Stomach (tissue), 19 donors: ENCODE measurements at places on chromosomes 3 and 15.
A peak's percentile ranks its signal among the peaks of the same experiment; 100 is the strongest.

DNA sequence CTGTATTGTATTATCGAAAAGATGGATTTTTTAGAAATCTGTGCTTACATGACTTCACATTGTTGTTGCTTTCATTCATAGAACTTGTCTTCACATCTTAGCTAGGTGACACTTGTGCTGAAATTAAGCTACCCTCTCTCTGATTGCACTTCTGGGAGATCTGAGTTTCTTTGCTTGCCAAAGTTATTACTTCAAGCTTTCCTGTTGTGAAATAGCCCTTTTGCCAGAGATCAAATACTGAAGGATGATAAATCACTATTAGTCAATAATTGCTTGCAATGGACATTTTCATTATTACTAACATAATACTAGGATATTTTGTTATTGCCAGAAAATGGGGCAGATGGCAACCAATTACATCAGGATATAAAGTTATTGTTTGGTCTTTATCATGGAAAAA is 34.7 kb downstream of the PIK3CA start:
- DNase-seq, result no peak

DNA sequence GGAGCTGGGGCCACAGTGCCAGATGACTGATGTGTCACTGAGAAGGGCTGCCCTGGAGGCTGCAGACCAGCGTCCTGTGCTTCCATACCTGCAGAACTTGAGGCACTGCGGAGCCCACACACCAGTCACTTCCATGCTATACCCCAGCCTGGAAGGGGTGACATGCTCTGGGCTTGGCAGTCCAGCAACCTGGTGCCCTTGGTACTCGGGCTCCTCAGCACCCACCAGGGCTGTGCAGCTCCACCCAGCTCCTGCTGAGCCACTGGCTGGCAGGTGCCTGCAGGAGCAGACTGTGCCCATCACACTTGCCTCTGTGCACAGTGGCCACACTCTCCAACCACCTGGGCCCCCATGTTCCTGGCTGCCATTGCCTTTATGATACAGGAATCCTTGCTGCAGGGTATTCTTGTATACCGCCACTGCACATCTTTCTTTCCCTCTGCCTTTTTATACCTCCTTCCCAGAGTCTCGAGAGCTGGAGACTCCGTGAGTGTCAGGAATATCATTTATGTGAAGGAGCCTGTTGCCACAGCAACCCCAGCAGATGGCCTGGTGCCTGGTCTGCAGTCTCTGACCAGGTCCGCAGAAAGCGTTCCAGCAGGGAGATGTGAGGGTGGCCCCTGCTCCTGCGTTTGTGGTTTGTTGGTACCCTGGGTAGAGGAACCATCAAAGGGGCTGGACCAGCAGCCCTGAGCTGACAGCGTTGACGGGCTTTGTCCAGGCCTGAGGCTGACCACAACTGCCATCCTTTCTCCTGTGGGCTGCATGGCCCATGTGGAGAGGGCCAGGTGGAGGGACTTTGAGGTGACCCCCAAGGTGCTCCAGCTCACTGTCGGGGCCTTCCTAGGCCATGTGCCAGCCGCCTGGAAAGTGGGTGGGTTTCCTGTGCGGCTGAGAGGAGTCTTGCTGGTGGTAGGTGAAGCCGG is 93.4 kb upstream of the PLXNA1 start:
- DNase-seq, result peak; percentile 34

DNA sequence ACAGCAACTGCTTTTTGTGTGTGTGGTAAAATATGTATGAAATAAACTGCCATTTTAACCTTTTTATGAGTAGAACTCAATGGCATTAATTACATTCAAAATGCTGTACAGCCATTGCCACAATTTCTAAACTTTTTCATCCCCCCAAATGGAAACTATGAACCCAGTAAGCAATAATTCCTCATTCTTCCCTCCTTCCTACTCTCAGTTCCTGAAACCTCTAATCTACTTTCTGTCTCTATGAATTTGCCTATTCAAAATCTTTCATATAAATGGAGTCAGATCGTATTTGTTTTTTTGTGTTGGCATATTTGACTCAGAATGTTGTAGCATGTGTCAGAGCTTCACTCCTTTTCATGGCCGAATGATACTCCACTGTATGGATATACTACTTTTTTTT is 5.3 kb upstream of the BLM start:
- no peak for DNase-seq

- peak; percentile 62 for DNase-seq
These were observed 504.1 kb downstream of the NTRK3 start for GRCh38 chr15:87752250-87752951.

DNA sequence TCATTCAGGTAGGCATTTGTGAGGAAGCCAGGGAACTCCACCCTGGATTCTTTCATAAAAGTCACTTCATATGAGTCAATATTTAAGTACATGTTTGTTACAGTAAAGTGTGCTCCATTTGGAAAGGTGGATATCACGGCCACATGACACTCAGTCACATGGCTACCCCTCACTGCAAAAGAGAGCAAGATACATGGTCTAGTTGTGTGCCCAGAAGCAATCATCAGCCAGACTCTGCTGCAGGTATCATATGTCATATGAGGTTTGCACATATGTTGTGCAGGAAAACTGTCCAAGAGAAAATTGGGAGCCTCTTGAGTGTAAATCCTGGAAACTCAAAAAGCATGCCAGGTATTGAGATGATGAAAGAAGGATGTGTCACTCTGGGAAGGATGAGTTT is 55.0 kb upstream of the NMNAT3 start:
- DNase-seq, result no peak

- DNase-seq, result peak; percentile 41
These were observed 235.1 kb downstream of the CD47 start for GRCh38 chr3:107855710-107856109.

- peak; percentile 91 for DNase-seq
These were observed 16.9 kb upstream of the SEMA4B start for GRCh38 chr15:90184119-90184785.

DNA sequence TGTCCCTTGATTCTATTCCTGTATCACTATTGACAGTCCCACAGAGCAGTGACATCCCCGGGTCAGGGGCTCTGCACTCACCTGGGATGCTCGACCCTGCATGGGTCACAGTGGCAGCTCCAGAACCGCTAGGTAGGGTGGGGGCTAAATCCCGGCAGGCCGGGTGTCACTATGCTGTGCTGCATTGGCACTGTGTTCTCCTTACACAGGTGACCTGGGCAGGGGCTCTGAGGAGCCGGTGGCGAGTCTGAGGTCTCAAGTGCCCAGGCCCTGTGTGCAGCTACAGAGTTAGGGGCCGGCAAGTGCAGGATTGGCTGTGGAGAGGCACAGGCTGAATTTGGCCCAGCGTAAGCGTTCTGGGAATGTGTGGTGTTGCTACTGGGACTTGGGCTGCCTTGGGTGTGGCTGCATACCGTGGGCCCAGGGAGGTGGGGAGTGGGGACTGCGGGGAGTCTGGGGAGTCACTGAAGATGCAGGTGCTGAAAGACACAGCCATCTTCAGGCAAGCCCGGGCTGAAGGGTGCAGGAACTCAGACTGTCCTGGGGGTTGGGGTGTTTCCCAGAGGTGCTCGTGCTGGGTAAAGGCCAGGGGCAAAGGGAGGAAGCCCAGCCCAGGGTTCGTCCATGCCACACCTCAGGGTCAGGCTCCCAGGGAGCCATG is 102.6 kb upstream of the PRR20G start:
- DNase-seq, result no peak

- DNase-seq, result peak; percentile 94
These were observed 16.3 kb upstream of the JMJD7 start for GRCh38 chr15:41811432-41812195.

GRCh38 chr3:47418167-47419082 is 37.6 kb downstream of the PTPN23 start:
- DNase-seq, result no peak

GRCh38 chr3:52204337-52205073 is 6.5 kb downstream of the ALAS1 start:
- peak; percentile 61 for DNase-seq

GRCh38 chr15:69163141-69163669 is 2.8 kb downstream of the GLCE start:
- DNase-seq, result no peak

GRCh38 chr15:77496715-77497109 is 76.0 kb downstream of the HMG20A start:
- peak; percentile 80 for DNase-seq

DNA sequence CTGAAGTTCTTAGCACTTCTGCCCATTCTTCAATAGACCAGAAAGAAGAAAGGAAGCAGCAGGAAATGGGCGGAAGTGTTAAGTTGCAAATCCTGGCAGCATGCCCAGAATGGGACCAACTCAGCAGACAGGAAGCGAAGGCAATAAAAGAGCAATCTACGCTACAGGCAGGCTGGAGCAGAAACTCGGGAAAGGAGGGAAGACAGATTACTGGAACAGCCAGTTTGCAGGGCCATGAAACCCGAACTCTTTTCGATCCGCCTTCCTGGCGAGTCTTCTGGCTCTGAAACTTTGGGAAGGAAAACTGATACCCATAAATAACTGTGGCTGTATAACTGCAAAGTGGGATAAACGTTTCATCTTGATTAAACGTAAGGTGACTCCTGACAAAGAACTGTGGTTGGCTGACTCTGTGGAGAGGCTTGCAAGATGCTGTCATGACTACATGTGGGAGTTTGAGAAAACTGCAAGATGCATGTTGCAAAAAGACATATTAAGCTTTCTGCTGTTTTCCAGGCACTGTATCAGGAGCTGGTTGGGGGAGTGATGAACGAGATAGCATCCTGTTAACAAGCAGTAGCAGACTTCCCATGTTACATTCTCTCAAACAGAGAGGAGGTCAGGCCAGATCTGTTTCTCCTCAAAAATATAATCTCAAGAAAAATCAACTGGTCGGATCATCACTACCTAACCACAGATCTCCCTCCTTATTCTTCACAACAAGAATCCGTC is 67.8 kb downstream of the FMN1 start:
- DNase-seq, result peak; percentile 94

GRCh38 chr15:59794229-59794886 is 105.2 kb upstream of the BNIP2 start:
- no peak for DNase-seq

- no peak for DNase-seq
These were observed 594.9 kb upstream of the SUCLG2 start for GRCh38 chr3:68249265-68249664.

DNA sequence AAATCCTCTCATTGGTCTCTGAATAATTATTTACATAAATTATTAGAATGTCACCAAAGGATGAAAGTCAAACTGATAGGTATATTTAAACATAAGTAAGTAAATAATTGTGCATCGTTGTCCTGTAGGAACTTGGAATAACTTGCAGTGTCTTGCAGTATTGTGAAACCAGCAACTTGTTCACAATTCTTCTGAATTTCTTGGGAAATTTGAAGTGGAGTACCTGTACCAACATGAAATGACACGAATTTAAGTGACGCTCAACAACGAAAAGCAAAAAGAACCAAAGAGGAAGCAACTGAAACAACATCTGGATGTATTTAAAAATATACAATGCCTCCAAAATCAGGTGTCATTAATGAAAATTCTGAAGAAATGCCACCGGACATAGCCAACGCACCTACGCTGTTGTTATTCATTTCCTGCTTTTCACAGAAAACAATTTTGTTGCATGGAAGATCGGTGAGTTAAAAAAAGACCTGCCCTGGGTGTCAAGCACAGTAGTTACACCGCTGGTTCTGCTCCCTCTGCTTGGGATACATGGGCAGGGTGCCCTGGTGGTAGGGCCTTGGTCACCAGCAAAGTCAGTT is 112.5 kb downstream of the RPLP1 start:
- DNase-seq, result no peak

DNA sequence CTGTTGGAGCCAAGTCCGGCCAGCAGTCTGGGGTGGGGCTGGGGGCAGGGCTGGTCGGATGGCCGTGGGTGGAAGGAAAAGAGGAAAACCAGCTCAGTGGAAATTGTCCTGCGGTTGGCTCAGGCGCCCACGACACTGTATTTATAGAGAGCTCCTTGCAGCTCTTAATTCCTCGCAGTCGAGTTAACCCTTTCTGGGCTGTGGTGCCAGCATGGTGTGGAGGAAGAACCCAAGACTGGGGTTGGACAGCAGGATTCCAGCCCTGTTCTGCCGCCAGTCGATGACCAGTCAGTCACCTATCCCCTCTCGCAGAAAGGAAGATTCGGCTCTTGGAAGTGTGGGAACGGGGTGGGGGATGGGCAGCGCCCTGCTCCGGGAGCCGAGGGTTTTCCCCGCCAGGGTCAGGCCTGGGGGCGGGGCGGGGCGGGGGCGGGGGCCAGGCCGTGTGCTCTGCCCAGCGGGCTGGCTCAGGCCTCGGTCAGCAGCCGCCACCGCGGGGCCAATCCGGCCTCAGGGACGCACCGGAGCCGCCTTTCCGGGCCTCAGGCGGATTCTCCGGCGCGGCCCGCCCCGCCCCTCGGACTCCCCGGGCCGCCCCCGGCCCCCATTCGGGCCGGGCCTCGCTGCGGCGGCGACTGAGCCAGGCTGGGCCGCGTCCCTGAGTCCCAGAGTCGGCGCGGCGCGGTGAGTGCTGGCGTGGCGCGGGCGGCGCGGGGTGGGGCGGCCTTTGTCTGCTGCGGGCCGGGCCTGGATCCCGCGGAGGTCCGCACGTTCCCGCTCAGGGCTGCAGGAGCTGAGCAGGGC is at the start of gene CD276:
CD276 (plus strand) TSS at position 607 of the 804 bp plus-strand sequence. CDS start 15,257 bp downstream, outside the sequence.
- DNase-seq, result peak; percentile 86

- no peak for DNase-seq
These were observed 225.8 kb upstream of the SLCO3A1 start for GRCh38 chr15:91627473-91628278.

GRCh38 chr3:144586382-144586781 is 614.8 kb downstream of the DIPK2A start:
- peak; percentile 4 for DNase-seq

- no peak for DNase-seq
These were observed 29.7 kb downstream of the STARD9 start for GRCh38 chr15:42604894-42605744.

DNA sequence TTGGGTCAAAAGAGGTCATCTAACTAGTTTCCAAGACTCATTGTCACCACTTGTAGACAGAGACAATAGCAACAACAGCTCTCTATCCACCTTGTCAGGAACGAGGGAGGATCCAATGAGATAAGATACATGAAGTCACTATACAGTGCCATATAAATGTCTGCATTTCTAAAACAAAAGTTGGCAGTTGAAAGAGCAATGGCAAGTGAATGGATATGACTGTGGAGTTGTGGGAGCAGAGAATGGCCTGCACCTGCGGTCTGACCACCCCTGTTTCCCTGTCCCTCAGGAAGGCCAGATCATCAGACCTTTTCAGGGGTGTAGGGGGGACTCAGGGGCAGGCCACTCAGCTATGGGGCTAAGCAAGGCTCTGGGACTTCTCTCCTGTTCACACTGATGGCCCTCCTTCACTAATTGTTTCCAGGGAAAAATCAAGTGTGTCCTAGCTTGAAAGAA is 40.7 kb upstream of the PSMD6 start:
- DNase-seq, result no peak

- no peak for DNase-seq
These were observed 409.9 kb downstream of the RBMS3 start for GRCh38 chr3:29690686-29691353.
